ENCODE measurements at places on chromosomes 16 and 17.
A peak's percentile ranks its signal among the peaks of the same experiment; 100 is the strongest.

DNA sequence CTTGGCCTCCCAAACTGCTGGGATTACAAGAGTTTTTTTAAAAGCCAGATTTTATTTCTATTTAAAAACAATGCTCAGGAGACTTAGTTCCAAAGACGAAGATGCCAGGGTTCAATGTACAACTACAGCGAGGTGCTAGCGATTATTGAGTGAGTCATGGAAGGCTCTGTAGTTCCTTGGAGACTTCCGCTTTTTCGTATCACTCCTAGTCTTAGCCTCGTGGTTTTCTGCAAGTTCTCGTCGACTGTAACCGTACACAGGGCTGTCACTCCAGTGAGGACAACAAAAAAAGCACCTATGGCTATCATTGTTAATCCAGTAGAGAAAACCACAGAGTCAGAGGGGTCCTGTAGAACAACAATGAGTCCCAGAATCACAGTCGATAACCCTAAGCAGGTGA lies 22.7 kb upstream of the ZC3H7A start:
- no peak for DNase-seq

DNA sequence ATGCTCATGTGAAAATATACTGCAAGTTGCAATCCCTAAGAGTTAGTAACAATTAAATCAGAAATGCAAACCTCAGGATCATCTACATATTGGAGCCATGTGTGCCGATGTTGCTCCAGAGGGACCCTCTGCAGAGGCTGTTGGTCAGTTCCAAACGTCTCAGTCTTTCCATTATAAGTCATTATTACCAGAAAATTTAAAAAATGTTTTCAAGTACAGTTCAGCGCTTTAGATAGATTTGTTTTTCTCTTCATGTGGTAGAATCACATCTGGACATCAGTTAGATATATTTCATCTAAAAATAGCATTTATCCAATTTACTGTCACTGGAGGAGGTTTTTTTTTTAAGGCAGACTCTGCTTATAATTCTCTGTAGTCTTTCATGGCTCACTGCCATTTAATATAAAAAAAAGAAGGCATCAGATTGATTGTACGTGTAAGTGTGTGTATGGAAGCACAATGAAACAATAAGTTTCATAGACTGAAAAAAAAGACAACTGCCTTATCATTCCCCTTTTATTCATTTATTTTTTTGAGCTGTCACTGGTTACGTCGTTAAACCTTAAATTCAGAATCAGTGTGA lies 46.1 kb upstream of the MARCHF10 start:
- DNase-seq: no peak

GRCh38 chr17:19426631-19427030 lies 15.6 kb downstream of the RNF112 start:
- DNase-seq: no peak

DNA sequence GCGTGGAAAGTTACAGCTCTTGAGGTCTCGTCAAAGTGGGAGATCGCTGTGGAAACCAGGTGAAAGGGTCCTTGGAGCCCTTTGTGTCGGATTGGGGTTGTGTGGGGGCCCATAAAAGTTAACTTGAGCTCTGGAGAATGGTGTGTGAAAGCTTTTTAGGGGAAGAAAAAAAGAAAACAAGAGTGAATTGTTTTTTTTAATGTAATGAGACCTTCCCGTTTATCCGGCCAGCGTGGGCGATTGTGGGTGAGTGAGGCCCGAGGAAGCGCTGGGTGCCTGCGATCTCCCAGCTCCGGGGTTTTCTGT lies 150.6 kb downstream of the MSI2 start:
- DNase-seq: no peak

DNA sequence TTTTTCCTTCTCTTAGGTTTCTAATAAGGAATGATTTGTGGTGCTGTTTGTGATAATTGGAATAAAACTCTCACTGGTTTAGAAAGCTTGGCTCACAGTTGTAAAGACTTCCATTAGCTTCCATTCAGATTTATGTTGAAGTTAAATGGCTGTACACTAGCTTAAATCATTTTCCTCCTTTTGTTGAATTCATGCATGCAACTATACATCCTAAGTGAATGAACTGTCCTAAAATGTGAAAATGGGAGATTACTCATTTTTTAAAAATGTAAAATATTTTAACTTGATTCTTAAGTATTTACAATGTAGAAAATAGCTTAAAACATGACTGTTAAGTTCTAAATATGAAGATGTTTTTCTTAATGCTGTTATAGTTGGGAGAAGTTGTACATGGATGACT lies 15.2 kb downstream of the PRKCA start:
- no peak for DNase-seq

- no peak for DNase-seq
Observed at GRCh38 chr16:57003439-57004386, 14.4 kb downstream of the NLRC5 start.

DNA sequence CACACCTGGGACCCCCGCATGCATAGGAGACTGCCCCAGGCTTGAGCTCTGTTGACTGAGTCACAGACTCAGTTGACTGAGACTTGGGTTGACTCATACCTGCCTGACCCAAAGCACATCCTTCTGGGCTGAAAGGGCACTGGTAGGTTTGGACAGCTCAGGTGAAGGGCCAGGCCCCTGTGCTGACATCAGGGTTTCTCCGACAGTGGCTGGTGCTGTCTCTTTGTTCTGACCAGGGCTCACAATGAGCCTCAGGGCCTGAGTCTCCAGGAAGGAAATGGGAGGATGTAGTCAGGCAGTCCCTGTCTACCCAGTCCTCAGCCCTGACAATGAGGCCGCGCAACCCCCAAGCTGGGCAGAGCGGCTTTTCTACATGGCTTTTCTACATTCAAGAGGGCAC lies 6.5 kb downstream of the SPNS2 start:
- DNase-seq: no peak

GRCh38 chr17:6793748-6794493 lies 17.9 kb downstream of the FBXO39 start:
- DNase-seq: no peak

DNA sequence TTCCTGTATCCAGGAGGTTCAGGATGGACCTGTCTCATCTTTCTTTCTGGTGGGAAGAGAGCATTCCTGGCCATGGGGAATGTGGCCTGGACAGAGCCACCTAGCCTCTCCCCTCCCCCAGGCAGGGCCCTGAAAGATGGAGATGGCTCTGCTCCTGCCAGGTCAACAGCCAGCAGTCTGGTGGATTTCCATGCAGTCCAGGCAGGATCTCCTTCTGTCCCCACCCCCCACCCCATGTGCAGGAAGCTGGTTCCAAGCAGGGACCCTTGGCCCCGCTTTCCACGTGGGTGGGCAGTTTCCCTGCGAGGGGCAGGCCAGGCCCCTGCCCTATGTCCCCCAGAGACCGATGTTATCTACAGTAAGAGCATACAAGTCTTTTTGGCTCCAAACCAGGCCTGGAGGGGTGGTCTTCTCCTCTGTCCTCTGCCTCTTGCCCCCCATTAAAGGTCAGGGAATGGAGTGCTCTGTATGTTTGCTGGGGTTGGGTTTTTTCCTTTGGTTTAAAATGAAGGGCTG lies 240.5 kb downstream of the SEC14L1 start:
- no peak for DNase-seq

GRCh38 chr17:34257986-34258326 lies 2.9 kb downstream of the CCL2 start:
- no peak for DNase-seq

GRCh38 chr17:47872651-47873161 lies 21.7 kb upstream of the SP6 start:
- no peak for DNase-seq

- peak; percentile 52 for DNase-seq
Observed at GRCh38 chr16:84617041-84617790, 662 bp downstream of the COTL1 start.

GRCh38 chr16:73527187-73527586 lies 479.3 kb upstream of the ZFHX3 start:
- DNase-seq: no peak

DNA sequence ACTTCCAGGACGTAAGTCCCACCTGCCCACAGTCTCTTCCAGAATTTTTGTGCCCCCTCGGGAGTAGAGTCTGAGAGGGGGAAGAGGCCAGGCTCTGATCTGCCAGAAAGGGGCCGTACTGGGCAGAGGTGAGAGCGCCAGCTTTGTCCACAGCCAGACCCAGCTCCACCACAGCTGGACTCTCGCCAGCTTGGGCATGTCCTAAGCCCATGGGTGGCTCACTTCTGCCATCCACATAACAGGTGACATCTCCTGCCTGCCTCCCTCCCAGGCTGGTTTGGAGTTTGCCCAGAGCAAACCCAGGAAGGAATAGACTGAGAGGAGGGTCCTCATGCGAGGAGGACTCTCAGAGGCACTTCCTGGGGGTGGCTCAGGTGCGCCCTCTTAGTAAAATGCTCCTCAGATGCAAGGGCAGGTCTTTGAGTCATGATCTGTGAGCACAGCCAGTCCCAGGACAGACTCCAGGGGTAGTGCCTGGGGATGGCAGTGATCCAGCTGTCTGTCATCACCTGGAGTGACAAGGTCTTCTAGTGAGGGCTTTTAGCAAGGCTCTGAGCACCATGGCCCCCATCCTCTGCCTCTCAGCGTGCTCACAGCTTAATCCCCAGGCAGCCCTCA lies 89.2 kb downstream of the AMFR start:
- no peak for DNase-seq

DNA sequence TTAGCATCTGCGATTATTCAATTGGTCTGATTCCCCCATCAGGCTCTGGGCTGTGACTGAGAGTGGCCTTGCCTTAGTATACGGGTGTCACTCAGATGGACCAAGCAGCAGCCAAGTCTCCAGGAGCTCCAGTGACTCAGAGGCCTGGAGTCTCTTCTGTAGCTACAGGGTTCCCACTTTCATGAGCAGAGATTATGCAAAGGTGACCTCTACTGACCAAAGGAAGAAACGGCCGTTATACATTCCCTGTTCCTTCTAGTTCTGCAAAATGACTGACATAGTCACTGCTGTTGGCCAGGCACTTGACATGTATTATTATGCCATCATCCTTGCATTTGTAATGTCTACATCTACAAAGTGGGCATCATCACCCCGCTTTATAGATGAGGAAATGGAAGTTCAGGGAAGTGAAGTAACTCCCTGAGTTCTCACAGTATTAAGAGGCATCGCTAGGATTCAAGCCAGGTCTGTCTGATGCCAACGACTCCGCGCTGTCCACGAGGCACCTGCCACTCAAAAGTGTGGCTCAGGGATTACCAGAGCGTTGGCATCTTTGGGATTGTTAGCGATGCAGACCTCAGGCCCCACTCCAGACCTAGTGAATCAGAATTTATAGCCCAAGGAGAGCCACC lies 23.3 kb downstream of the SLC38A7 start:
- DNase-seq: no peak

- no peak for DNase-seq
Observed at GRCh38 chr16:86428729-86429517, 81.4 kb upstream of the FOXF1 start.

DNA sequence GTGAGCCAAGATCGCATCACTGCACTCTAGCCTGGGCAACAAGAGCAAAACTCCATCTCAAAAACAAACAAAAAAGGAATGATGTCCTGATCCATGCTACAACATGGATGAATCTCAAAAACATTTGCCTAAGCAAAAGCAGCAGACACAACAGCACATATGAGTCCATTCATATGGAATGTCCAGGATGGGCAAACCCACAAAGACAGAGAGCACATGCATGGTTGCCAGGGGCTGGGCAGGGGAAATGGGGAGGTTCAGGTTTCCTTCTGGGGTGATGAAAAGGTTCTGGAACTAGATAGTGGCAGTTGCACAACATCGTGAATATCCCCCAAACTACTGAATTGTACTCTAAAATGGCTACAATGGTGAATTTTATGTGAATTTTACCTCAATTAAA lies 35.3 kb upstream of the RAI1 start:
- no peak for DNase-seq

- no peak for DNase-seq
Observed at GRCh38 chr16:46996391-46996790, 22.9 kb upstream of the DNAJA2 start.

GRCh38 chr17:71440513-71440912 lies 680.3 kb upstream of the SOX9 start:
- DNase-seq: no peak

- DNase-seq: no peak
Observed at GRCh38 chr17:13462146-13462545, 139.6 kb downstream of the HS3ST3A1 start.

- no peak for DNase-seq
Observed at GRCh38 chr17:80311216-80311827, 50.7 kb downstream of the RNF213 start.

GRCh38 chr16:70653809-70654771 lies 7.7 kb downstream of the IL34 start:
- DNase-seq: peak; percentile 74

DNA sequence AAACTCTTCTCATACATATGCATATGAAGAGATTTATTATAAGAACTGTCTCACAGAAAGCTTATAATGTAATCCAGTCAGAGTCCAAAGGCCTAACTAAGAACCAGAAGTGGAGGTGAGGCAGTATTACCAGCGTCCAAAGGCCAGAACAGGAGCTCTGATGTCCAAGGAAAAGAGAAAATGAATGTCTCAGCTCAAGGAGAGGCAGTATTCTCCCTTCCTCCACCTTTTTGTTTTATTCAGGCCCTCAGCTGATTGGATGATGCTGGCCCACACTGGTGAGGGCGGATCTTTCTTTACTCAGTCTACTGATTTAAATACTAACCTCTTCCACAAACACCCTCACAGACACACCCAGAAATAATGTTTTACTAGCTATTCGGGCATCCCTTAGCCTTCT lies 43.4 kb downstream of the FBXL20 start:
- no peak for DNase-seq

- DNase-seq: no peak
Observed at GRCh38 chr16:19236561-19237209, 48.8 kb upstream of the CLEC19A start.

- no peak for DNase-seq
Observed at GRCh38 chr17:11589716-11590115, 8.6 kb upstream of the DNAH9 start.

DNA sequence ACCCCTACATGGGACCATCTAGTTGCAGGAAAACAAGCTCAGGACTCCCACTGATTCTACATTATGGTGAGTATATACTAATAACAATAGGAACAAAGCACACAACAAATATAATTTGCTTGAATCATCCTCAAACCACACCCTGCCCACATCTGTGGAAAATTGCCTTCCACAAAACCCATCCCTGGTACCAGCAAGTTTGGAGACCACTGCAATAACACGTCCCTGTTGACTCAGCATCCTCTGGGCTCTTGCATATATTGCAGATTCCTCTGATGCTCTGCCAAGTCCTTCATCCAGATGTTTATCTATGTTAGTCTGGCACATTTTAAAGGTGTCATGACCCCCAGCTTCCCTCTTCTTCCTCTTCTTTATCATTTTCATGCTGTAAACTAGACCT lies 138.4 kb downstream of the PCTP start:
- DNase-seq: no peak

DNA sequence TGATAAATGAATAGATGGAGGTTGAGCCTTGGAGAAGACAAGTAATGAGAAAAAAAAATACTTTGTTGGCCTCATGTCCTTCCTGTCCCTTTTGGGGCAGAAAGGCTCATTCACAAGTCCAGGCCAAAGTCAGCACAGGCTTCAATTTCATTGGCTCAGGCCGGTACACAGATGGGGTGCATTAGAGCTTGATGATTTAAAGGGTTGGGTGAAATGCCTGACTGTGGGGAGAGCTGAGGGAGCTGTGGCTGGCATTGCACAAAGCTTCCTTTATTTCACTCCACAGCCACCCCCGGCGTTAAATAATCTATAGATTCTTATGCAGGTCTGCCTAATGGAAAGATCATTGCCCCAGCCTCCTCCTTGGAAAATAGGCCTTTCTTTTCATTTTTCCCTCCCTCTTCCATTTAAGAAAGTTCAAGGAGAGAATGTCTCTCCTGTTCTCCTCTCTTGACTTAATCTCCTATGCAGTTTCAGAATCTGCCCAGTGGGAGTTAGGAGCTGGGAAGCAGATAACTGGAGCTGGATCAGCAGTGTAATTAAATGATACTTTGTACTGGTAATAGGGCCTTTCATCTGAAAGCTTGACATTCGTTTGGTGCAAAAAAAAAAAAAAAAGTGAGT lies 24.4 kb downstream of the YPEL2 start:
- no peak for DNase-seq

Data from activated T-helper 2 cell treated with anti-CD3 and anti-CD28 coated beads, Interferon-gamma antibody, Interleukin-2, Interleukin-4, amounts not matched to agents 10 μg/mL and 5 μg/mL and 100 μg/mL, durations not matched to agents 14 hours and 24 hours and 36 hours (primary cell).